ENCODE measurements at places on chromosomes 13 and 19.
A peak's percentile ranks its signal among the peaks of the same experiment; 100 is the strongest.

GRCh38 chr13:113758651-113759524 lies at the start of gene TMEM255B:
TMEM255B (plus strand) TSS chr13:113759226; CDS start chr13:113759270, 44 bp downstream.
- peak; percentile 79 for DNase-seq

DNA sequence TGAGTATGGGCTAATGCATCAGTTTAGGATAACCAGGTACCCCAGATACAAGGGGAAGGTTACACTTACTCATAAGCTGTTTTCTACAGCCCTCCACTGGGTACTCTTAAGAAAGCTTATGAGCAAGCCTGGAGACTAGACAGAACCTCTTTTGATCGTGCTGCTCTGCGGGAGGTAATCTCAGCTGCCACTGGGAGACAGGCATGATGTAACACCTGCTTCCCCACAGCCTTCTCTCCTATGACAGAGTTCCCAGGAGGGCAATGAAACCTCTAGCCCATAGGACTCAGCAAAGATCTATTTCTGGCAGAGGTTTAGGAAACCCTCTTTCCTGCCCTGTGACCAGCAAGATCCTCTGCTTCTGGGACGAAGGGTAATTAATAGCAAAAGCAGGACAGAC lies 65.6 kb downstream of the WASF3 start:
- DNase-seq: no peak

GRCh38 chr19:34711890-34712289 lies 22.2 kb upstream of the ZNF181 start:
- DNase-seq: no peak

DNA sequence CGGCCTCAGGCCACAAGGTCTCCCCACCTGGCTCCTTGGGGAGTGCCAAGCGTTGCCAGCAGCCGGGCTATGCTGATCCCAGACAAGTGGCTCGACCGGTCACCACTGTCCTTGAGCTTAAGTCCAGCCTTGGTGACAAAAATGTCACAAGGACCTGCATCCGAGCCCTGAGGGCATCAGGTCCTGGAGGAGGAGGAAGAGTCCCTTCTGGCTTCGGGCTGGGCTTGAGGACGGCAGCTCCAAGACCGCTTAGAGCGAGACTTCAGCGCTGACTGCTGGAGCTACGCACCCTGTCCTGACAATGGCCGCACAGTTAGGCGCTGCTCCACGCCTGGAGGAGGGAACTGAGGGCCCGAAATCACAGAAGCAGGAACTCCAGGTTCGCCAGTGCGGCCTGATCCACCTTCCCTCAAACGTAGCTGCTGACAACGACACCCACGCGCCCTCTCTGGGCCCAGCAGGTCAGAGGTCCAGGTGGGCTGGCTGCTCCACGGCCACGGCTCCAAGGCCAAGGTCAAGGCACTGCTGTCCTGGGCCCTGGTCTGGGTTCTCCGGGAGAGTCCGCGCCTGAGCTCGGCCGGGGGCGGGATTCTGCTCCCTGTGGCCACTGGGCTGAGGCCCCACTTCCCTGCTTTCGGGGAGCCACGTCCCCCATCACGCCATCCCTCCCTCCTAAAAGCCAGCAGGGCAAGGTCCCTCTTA lies 7.0 kb downstream of the SBNO2 start:
- peak; percentile 9 for DNase-seq

DNA sequence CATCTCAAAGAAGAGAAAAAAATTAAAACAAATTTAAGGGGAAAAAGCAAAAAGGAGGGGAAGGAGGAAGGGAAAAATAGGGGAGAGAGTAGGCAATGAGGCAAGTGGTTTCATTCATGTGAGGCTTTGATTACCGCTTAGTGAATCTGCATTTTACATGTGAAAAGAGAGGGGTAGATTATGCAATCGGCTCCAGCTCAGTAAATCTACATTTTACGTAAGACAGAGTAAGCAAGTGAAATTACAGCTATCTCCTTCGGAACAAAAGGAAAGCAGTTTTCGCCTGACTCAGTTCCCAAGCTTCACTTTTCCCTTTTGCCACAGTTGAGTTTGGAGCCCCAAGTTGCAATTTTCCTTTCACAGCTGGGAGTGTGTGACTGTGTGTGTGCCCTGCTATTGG lies 16.0 kb upstream of the OLFM2 start:
- DNase-seq: no peak
